ENCODE measurements at places on chromosomes 5 and 9.

- DNase-seq = no peak
Measured at GRCh38 chr9:136687721-136688223, 515 bp upstream of the AGPAT2 start.

DNA sequence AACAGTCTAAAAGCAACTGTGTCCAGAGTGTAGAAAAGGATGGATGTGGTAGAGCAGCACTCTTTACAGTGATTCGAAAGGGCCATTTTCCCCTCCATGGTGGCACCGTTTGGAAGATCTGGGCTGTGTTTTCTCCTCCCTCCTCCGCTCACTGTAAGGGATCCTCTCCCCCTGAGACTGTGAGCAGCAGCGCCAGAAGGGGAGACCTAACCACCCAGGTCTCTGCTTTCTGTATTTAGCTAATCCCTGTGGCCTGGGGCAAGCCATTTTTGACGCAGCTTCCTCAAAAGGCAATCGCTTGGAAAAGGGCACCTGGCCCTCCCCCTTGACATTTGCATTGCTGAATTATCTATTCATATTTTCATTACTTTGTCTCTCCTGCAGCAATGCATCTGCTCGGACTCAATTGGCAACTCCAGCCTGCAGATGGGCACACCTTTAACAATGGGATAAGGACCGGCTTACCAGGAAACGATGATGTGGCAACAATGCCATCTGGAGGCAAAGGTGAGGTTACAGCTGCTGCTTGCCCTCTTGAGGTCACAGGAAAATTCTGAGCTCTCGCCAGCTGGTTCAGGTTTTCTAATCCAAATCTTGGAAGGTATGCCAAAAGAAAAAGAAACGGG, 244.3 kb upstream of the WWC1 start:
- no peak for DNase-seq

- DNase-seq = no peak
Measured at GRCh38 chr5:127802477-127802865, 99.3 kb downstream of the CCDC192 start.

DNA sequence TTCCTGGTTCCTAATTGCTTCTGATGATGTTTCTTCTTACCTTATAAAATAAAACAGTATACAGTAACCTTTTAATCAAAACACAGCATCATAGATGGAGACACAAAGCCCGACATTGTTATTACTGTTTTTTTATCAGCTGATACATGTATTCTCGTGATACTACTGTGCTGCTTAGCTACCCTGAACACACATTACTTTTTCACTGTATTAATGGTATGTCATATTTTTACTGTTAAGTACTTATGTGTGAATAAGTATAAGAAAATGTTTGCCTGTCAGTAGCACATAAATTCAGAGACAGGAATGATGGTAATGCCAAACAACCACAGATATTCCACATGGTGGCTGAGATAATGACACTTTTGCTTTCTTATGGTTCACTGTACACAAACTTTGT, 68.7 kb downstream of the RAB24 start:
- no peak for DNase-seq

GRCh38 chr5:53083927-53084326, 25.6 kb downstream of the MOCS2 start:
- no peak for DNase-seq

Measured in stimulated activated CD8-positive, alpha-beta memory T cell treated with anti-CD3 and anti-CD28 coated beads, Interleukin-4, amount 100 ng/mL, for 48 hours (primary cell).